ENCODE measurements at places on chromosomes 2 and 18. TPM values are rescaled to one million over a fixed set of nuclear protein-coding genes. Genes with fewer than 3 reads are reported as not detected.

Gene TBR1
- 0.01 TPM for total RNA-seq

Gene CROCC2
- total RNA-seq = not detected

Gene ZNF142
- total RNA-seq = 16.0 TPM

Gene ABCB11
- total RNA-seq = 0.06 TPM

Gene MEP1B
- 0.05 TPM for total RNA-seq

Gene IL36G
- total RNA-seq = not detected

Gene DTNA
- 0.14 TPM for total RNA-seq

Gene ZC3H15
- 86.8 TPM for total RNA-seq

Gene PSMA8
- total RNA-seq = not detected

Gene KIF5C
- 0.33 TPM for total RNA-seq

Gene GPR45
- total RNA-seq = not detected

Gene FSIP2
- total RNA-seq = not detected

Gene SIGLEC15
- not detected for total RNA-seq

Gene CYRIA
- 0.53 TPM for total RNA-seq

Gene KRTCAP3
- 0.39 TPM for total RNA-seq

Gene FAM210A
- 21.9 TPM for total RNA-seq

Gene B3GNT7
- total RNA-seq = 3.0 TPM

Gene LIPG
- total RNA-seq = 0.17 TPM

Gene TRIM43
- 0.07 TPM for total RNA-seq

Gene PIEZO2
- 0.70 TPM for total RNA-seq

Gene CFC1
- not detected for total RNA-seq

Gene LAMA1
- total RNA-seq = 0.13 TPM

Gene EFEMP1
- 48.1 TPM for total RNA-seq

Gene POTEC
- not detected for total RNA-seq

Gene HOXD3
- not detected for total RNA-seq

Gene CYP1B1
- total RNA-seq = 5.1 TPM

Gene TYMS
- 179 TPM for total RNA-seq

Gene TRAPPC12
- 57.2 TPM for total RNA-seq

Gene FAM161A
- total RNA-seq = 9.9 TPM

Gene G6PC2
- not detected for total RNA-seq

Gene GAD1
- total RNA-seq = 0.13 TPM

Gene SCG2
- 1.4 TPM for total RNA-seq

Gene RNMT
- total RNA-seq = 16.4 TPM

Gene ATP6V1B1
- 1.8 TPM for total RNA-seq

Gene MBD5
- 6.1 TPM for total RNA-seq

Gene CDH19
- total RNA-seq = 1.2 TPM

Gene MSH2
- 33.8 TPM for total RNA-seq

Gene FRZB
- total RNA-seq = 0.09 TPM

Gene MATN3
- total RNA-seq = 15.5 TPM

Gene TLX2
- 0.31 TPM for total RNA-seq

Gene LCT
- 0.04 TPM for total RNA-seq

Gene WDSUB1
- total RNA-seq = 8.2 TPM

Gene LTBP1
- total RNA-seq = 34.8 TPM

Gene CREG2
- total RNA-seq = 9.3 TPM

Gene UPP2
- total RNA-seq = not detected

Gene ARHGAP28
- 0.05 TPM for total RNA-seq

Gene RMDN2
- total RNA-seq = 5.0 TPM

Gene SLC16A14
- 1.3 TPM for total RNA-seq

Measured in A549 treated with dexamethasone at 1 μM for 4 hours (cell line).